ENCODE measurements at places on chromosomes 7 and 10. TPM values are rescaled to one million over a fixed set of nuclear protein-coding genes. Genes with fewer than 3 reads are reported as not detected.

LIPN gene
- not detected for total RNA-seq

MICALL2 gene
- total RNA-seq, result 2.1 TPM

- DNase-seq, result no peak
These were observed 53.4 kb upstream of the CALN1 start for GRCh38 chr7:72465521-72465920.

DNA sequence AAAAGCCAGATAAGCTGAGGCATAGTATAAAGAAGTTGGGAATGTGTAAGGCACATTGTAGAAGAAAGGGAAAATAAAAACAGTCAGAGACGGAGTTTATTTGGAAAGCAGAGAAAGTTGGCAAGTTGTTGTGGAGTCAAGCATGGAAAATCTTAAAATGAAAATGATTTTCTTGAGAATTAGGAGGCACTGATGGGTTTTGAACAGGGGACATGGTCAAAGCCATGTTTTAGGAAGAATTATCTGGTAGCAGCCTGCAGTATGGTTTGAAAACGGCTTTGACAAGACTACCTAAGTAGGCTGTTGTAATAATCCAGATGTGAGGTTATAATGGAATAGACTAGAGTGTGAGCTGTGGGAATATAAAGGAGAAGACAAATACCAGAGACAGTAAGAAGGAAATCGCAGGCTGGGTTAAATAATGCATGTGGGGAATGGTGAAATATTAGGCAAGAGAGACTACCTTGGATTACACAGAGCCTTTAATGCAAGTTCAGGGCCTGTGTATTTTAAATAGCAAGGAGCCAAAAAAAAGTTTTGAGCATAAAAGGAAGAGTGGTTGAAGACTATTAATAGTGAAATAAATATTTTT, 130.4 kb upstream of the MEOX2 start:
- DNase-seq, result no peak

GRCh38 chr10:71266918-71267442, 52.1 kb upstream of the SLC29A3 start:
- no peak for DNase-seq

DNA sequence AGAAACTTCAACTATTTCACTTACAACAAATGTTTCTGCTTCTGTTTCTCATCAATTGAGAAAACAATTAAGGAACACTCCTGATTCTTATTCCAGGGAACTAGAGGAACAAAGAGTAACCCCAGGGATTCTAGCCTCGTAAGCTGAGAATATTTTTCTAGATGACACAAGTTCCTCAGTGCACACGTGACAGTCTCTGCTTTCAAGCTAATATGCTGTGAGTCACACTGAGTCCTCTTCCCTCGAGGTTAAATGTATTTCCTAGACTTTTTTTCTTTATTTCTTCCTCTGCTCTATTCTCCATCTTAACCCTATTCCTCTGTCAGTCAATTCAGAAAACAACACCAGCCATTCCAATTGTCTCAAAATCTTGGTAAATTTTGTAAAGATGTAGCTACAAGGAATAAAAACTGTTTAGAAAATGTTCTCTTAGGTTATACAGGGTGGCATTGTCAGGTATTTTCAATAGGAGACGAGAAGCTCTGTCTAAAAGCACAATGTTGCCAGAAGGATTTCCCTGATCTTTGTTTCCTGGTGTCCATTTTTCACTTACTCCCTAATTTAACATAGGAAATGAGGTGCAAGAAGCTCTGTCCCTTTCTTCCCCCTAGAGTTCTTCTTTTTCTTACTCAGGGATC, 5.8 kb upstream of the C1GALT1 start:
- DNase-seq, result no peak

- no peak for DNase-seq
These were observed 73.6 kb upstream of the NEBL start for GRCh38 chr10:20970708-20971107.

Measured in activated CD4-positive, alpha-beta T cell treated with anti-CD3 and anti-CD28 coated beads, Interleukin-2, amount 10 ng/mL, durations not matched to agents 7 days and 5 days (primary cell).